ENCODE measurements at places on chromosomes 12 and 14.

DNA sequence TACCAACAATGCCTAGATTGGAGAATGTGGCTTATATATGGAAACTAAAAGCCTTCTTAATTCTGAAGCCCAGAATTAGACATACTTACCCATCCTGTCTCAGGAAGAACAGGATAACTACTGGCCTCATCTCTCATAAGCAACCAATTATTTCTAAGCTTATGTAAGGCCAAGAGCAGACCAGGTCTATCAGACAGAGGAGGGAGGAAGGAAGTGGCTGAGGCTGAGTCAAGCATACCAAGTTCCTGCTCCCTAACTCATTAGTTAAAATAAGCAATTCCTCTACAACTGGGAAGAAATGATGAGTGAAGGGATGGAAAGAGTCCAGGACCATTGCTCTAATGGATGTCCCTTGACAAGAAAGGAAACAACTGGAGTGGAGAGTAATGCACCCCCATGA, 27.0 kb upstream of the INSM2 start:
- no peak for DNase-seq

DNA sequence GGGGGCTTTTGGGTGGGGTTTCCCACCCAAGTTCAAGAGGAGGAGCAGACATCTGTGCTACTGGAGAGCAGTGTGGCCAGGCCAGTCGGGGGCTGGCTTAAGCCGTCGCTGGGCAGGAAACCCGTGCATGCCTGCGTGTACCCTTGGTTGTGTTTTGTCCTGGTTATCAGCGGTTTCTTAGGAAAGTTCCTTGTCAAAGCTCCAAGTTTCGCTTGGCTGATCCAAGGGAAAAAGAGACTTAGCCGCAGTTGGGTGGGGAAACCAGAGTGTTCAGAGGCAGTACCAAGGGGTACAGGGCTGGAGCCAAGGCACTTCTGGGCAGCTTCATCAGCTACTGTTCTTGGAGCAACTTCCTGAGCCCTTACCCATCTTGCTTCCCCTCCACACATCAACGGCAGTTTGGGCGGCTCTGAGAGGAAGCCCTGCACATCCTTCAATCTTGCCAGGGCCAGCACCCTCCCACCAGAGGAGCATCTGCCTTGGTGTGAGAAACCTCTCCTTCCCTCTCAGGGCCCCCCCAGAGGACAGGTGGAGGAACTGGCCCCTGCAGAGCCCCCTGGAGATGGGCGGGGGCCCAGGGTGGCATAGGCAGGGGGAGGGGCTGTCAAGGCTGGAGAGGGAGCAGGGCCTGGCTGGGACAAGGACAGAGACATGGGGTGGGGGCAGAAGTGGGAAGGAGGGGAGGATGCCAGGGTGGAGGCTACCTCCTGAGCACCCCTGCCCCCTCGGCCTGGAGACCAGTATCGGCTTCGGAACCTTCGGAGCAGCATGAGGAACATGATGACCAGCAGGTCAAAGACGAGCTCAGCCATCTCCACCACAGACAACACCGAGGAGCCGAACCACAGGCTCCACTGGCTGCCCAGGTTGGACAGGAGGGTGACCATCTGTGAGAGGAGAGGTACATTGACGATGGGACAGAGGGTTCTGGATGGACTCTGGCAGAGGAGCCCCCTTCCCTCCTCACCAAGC, 5.8 kb upstream of the TNFRSF1A start:
- peak; percentile 81 for DNase-seq

- peak; percentile 1 for DNase-seq
Observed at GRCh38 chr14:81625343-81625742, 91.7 kb upstream of the SEL1L start.

GRCh38 chr12:110217996-110218674, 62.9 kb upstream of the ATP2A2 start:
- DNase-seq: no peak

- no peak for DNase-seq
Observed at GRCh38 chr12:59317598-59317997, 278.2 kb upstream of the SLC16A7 start.

DNA sequence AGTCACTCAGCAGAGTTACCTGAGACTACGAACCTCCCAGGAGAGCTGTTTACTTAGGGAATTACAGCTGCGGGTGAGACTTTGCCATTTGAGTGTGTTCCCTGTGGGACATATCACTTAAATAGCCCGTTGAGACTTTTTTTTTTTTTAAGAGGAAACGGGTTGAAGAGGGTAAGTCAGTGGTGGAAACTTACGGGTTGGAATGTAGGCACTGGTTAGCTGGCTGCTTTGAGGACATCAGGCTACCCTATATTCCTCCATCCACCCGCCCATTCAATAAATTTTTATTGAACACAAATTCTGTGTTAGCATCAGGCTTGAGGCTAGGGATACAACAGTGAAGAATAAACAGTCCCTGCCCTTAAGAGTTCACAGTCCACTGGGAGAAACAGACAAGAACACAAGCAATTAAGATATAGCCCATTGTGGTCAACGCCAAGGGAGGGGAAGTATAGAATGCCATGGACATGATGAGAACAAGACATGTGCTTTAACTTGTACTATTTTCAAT, 88.1 kb upstream of the CPSF6 start:
- no peak for DNase-seq

Measured in stromal cell of bone marrow (primary cell).